ENCODE measurements at places on chromosomes 6 and 20.

DNA sequence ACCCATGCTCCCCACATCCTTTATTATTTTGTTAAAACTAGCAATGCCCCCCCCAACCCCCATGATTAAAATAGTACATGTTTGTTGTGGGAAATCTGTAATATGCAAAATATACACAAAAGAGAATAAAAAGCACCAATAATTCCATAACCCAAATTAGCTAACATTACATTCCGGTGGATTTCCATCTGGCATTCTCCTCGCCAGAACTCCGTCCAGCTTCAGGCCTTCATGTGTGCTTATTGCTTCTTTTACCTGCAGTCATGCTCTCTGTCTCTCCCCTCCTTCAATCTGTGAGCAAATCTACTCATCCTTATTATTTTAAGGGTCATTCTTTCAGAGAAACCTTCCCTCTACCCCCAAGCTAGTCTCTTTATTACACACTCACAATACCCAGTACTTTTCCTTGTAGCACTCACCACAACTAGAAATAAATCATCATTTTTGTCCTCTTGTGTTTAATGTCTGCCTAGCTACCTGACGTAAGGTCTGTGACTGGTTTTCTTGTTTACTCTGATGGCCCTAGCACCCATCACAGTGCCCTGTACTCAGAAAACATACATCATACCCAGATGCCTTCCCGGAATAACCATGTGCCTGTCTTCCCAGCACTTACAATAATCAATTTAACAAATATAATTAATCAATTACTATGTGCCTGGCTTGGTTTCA is 25.6 kb upstream of the IER3 start:
- DNase-seq, result no peak

DNA sequence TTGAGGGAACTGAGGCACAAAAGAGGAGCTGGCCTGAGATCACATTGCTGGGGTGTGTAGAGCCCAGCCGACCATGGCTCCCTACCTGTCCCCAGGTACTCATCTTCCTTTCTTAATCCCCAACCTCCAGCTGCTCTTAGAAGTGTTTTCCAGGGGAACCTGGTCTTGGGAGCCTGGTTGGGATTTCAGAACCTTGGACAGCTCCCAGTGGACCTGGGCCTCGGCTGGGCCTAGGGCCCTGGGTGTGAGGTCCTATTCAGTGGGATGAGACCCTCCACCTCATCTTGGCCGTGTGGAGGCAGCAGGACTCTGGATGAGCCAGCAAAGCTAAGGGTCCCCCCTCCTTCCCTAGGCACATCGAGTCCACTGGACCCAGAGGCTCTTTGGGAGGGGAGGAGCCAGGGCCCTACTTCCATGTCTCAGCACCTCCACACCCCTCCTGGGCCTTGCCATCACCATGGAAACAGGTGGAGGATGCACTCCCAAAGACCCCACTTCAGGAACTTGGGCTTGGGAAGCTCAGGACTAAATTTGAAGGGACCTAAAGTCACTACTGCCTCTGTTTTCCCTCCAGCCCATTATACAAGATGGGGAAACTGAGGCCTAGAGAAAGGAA is 38.5 kb downstream of the DLGAP4 start:
- peak; percentile 43 for DNase-seq

DNA sequence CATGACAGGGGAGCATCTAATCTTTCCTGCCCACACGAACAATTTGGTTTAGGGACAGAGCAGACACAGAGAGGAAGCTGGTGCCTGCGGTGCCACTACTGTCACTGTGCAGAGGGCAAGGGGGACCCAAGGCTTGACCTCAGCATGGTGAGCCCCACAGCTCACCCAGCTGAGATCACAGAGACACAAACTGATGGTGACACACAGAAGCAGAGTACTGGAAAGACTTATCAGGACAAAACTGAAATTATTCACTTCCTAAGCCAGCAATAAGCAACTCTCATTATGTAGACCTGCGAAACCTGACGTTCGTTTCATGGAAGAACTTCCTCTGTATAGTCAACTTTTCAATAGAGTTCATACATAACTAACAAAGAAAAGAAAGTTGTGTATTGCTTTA is 86.1 kb downstream of the HUS1B start:
- DNase-seq, result no peak

- DNase-seq, result no peak
Observed at GRCh38 chr6:159178847-159179246, 9.6 kb downstream of the FNDC1 start.
